Stimulated activated CD8-positive, alpha-beta memory T cell treated with anti-CD3 and anti-CD28 coated beads, Interleukin-7, amount 100 ng/mL, for 24 hours (primary cell): ENCODE measurements at places on chromosomes 11 and 22.

GRCh38 chr22:36185828-36186624 lies 15.6 kb downstream of the APOL4 start:
- DNase-seq = no peak

DNA sequence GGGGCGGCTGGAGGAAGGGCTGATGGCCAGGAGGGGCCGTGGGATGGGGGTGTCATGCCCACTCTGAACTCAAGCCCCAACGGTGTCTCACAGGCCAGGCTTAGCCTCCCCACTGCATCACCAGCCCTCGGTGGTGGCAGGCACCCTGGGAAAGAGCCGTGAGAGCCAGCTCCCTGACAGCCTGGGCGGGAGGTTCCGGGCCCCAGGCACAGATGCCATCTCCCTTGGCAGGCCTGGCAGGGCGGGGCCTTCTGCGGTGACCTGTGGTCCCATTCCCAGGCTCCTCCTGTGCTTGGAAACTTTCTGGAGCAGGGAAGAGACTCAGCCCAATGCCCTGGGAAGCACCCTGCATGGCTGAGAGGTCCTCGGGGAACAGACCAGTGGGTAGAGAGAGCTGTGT lies 4.8 kb downstream of the PHLDA2 start:
- no peak for DNase-seq

DNA sequence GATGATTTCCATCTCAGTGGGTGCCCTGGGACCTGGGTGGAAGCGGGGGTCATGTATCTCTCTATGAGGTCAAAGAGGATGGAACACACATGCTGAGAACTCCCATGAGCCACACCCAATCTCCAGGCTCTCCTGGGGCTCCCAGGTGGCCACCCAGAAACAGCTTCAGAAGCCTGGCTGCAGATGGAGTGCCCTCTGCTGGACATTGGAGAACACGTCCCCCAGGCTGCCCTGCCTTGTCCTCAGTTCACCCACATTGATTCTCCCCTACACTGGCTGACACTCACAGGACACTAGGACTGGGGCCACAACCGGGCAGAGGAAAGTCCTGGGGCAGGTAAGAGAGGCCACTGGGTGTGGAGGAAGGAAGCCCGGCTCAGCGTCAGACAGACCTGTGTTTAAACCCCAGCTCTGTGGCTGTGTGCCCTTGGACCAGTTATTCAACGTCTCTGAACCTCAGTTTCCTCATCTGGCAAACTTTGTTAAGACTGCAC lies 4.5 kb upstream of the NOL12 start:
- DNase-seq = peak; percentile 49

DNA sequence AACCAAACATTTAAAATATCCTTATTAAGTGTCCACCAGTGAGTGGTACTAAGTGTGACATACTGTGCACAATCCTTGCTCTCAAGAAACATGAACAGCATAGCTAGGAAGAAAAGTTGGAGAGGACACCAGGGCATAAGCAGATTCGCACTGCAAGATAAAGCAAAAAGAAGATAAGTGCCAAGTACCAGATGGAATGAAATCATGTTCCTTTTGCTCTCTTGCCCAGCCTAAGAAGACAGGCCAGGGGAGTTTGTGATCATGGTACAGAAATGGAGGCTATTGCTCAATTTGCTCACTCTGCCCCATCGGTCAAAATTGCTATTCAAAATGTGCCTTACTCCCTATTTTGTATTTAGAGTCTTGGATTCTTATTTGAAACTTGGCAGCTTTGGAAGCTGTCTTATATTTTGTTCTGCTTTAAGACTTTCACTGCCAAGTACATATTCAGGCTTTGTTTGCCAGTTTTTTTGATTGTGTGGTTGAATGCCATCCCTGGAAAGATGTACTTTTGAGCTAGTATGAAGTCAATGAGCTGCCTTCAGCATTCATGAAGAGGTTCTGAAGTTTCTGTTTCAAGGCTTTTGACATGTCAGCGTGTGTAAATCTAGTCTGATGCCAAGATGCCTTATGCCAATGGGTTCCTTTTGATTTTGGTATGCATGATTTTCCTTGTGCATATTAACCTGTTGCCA lies 90.3 kb downstream of the PAX6 start:
- no peak for DNase-seq

DNA sequence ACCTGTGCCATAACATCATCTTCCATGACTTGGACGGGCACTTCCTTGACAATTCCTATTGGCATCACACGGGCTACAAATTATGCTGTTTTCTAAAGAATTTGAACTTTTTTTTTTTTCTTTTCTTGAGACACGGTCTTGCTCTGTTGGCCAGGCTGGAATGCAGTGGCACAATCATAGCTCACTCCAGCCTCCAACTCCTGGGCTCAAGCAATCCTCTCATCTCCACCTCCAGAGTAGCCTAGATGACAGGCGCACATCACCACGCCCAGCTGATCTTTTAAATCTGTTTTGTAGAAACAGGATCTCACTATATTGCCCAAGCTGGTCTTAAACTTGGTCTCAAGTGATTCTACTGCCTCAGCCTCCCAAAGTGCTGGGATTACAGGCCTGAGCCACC lies 3.3 kb upstream of the CRYBB3 start:
- DNase-seq = no peak

- no peak for DNase-seq
Measured at GRCh38 chr11:23021287-23021863, 161.1 kb upstream of the CCDC179 start.

DNA sequence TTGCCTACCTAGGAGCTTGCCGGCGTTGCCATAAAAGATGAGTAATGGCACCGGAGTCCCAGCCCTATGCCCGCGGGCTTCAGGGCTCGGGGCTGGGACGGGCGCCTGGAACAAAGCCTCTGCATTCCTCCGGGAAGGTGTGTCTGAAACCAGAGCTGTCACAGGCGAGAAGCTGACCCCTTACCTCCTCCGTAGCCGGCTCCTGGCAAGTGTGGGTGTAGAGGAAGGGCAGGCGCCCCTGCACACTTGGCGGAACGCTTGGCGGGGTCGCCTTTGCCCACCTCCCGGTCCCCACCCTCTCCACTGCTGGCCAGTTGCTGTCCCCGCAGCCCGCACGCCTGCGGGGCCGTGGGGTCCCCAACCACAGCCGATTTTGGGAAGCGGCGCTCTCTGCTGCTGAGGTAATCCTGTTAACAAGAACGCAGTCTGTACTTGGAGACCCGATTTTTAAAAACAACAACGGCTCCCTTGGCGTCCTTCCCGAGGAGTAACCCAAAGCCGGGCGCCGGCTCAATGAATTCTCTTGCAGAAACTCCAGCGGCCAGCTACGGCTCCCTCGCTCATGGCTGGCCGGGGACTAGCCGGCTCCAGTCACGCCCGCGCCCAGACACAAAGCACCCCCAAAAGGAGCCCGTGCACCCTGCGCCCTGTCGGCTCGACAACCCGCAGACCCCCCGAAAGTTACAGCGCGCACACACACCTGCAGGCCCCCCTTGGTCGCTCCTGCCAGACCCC lies 89.2 kb downstream of the PLEKHA7 start:
- no peak for DNase-seq

GRCh38 chr22:29166180-29166579 lies 39.5 kb upstream of the EMID1 start:
- DNase-seq = no peak

DNA sequence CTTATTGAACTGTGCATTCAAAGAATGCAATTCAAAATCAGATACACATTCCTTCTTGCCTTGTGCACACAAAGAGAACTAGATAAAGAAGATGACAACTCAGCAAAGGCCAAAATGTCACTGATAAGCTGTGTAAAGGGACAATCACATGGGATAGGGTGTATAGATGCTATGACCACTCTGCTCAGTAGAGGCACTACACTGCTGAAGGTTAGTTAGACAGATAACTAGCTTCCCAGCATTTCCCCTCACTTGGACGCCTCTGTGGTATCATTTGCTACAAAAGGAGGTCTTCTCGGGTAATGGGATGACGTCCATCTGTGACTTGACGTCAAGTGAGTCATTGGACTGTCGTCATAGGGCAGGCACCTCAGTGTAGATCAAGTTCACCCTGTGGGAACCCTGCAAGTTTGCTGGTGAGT lies 424.9 kb upstream of the CCDC90B start:
- no peak for DNase-seq

DNA sequence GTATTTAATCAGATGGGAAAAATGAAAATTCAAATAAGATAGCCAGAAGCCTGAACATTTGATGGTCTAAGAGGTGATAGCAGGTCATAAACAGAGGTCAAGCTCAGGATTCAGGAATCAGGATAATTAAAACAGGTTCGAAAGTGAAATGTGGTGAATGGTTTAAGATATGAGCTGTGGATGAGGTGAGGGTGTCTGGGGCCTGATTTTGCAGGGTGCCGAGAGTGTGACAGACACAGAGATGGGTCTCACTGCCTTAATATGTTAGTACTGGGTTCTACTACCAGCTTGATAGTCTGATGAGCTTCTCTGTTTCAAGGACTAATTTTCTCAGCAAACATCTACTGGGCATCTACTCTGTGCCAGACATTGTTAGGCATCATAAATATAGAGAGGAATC lies 19.9 kb upstream of the EMSY start:
- DNase-seq = no peak

- DNase-seq = no peak
Measured at GRCh38 chr11:25924586-25924985, 407.3 kb upstream of the ANO3 start.

DNA sequence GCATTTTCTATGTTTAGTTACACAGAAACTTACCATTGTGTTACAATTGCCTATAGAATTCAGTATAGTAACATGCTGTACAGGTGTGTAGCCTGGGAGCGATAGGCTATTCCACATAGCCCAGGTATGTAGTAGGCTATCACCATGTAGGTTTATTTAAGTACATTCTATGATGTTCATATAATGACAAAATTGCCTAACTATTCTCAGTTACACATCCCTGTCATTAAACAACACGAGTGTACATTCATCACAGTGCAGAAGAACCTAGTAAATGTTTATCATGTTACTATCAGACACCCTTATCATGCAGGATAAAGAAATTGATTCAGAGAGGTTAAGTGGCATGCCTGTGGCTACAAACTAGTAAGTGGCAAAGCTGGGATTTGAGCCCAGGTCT lies 28.4 kb upstream of the BMAL1 start:
- no peak for DNase-seq

- no peak for DNase-seq
Measured at GRCh38 chr11:60482361-60482760, 10.2 kb upstream of the MS4A12 start.

- DNase-seq = no peak
Measured at GRCh38 chr11:76382209-76382608, 1.1 kb downstream of the GVQW3 start.

GRCh38 chr22:35804421-35804820 lies 86.7 kb downstream of the APOL5 start:
- DNase-seq = no peak

DNA sequence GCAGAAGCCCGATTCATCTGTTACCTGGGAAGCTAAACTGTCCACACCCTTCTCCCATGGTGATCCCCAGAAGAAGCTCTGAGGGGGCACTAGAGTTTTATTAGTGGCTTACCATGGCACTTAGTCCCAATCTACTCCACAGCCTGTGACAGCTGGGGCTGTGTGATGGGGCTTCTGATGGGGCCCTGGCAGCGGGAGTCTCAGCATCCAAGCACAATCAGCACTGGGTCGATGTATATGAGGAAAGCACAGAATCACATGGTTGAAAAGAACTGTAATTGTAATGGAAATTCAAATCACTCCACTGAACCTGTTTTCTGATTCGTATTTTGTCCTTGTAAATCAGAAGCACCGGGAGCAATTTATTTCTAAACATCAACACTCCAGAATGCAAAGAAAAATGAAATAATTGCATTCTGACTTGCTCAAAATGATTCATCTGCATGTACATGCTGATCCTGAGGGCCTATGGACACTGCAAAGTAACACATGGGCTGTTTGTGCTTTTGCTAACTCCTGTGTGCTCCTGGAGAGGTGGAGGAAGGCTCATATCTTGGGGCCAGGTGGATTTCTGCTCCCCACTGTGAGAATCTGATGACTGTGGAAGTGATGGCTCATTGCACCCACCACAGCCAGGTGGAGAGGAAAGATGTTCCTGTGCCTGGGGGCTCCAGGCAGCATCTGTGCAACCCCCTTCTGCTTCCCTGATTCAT lies 203.0 kb downstream of the KIRREL3 start:
- DNase-seq = no peak

- no peak for DNase-seq
Measured at GRCh38 chr11:121892863-121893262, 223.2 kb downstream of the BLID start.

DNA sequence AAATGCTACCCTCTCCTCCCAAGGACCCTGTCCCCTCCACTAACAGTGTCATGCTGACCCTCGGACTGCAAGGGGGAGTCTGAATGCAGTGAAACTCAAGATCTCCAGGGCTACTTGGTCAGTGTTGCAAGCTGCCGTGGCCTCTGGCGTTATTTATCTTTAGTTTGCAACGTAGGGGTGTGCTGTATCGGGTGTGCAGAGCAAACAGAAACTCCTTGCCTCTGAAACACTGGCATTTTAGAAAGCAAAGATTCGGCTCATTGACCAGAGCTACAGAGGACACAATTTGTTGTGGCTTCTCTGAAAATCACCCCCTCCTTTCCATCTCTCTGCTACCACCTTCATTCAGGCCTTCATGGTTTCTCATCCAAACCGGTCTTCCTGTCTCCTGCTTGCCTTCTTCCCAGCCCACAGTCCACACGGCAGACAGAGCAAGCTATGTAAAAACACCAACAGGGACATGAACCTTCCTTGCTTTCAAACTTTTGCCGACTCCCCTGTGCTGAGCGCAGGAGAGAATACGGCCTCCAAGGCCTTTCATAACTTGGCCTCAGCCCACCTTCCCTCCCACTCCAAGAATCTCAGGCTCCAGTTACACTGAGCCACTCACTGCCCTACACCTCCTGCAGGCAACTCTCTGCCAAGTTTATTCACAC lies 14.9 kb downstream of the FZD4 start:
- DNase-seq = no peak

- DNase-seq = no peak
Measured at GRCh38 chr11:29200791-29201562, 815.9 kb downstream of the KCNA4 start.

DNA sequence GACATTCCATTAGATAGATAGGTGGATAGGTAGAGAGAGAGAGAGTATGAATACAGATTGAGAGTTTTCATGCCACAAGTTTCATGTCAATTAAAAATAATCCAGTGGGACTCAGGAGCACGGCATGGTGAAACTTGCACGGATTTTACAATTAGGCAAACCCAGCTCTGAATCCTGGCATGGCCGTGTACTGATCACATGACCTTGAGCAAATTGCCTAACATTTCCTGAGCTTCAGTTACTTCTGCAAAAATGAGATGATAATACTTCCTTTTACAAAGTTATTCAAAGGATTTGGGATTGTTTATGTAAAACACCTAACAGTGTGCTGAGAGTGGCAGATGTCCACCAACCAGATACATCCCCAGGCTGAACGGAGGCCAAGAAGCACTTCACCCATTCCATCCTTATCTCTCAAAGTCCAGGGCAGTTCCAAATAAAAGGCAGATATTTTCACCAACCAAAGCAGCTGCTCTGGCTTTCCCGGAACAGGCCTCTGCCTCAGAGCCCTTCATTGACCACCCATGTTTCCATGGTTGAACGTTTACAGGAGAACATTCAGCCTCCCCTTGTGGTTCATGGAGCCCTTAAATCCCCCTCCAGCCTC lies 17.9 kb downstream of the APLNR start:
- DNase-seq = no peak

- DNase-seq = no peak
Measured at GRCh38 chr11:127385071-127385470, 384.5 kb upstream of the KIRREL3 start.

- no peak for DNase-seq
Measured at GRCh38 chr11:6388748-6389147, 1.5 kb upstream of the SMPD1 start.
